ENCODE measurements at places on chromosomes 4 and X.

DNA sequence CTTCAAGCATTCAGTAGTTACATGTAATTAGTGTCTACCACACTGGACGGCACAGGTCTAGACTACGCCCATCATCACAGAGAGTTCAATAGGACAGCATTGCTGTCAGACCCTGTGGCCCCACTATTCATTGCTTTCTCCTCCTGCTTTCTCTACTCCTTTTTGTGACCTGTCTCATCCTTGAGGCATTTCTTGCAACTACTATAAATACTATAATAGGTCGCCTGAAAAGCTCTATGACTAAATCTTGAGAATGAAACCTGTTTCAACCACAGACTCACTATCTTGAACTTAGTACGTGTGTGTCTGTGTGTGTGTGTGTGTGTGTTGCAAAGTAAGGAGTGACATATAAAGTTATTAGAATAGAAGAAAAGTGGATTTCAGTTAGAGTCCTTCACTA lies 252.9 kb upstream of the KLF3 start:
- no peak for DNase-seq

DNA sequence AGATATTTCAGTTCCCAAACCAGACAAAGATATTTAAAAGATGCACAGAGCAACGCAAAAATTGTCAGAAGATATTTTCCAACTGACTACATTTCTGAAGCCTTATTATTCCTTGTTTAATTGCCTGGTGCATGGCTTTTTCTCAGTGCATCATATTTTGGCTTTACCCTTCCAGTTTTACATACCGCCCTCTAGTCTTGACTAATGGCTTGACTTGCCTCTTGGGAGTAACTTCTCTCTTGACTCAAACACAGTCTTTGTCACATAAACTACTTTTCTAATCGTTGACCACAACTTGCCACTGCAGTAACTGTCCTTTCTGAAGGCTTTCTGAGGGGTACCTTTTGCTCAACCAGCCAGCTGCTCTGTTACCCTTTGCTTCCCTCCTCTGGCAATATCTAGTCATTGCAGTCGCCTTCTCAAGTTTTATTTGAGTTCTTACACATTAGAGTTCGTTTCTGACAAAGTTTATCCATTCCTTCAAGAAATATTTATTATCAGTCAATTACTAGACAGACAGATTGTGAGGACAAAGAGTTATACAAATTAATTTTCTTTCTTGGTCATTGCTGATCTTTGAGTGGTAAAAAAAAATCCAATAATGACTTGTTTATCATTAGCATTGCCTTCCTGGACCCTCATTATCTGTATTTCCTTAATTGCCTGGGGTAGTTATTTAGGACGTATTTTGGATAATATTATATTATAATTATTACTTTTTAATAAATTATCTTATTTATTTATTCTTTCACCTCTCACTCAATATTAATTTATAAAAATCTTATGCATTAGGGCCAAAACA lies 506.9 kb upstream of the PCDH10 start:
- peak; percentile 61 for DNase-seq

DNA sequence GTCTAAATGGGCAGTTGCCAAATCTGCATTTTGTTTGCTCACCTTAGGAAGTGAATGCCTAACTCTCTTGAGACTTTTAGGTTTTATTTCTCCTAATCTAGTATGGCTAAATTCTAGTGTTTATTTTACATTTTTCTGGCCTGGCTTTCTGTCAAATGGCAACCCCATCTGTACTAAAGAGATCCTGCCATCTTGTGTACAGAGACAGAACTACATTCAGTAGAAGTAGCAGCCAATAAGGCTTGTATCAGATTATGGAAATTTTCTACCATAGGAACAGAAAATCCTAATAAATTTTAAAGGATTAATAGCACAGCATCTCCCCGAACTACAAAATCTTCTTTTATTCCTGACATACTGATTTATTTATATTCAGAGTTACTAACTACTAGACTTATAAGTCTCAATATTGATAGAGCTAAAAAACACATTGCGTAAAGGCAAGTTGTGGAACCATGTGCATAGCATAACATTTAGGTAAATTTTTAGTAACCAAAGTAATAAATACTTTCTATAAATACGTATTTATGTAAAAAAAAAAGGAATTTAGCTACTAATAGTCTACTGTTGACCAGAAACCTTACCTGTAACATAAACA lies 45.5 kb downstream of the TMEM144 start:
- DNase-seq, result peak; percentile 64

DNA sequence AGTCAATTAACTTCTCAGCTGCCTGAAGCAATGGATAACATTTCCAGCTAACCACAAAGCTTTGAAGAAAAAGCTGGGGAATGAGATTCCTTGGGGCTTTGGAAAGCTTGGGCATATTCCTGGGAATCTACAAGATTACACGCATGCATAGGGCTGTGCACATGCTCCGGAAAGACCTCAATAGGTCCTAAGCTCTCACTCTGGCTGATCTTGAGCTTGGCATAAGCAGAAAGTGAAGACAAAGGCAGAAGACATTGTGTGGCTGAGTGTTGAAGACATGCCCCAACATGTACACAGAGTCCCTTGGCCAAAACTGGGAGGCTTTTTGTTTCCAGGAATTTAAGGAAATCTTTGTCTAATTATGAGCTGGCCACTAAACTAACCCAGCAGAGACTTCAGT lies 31.2 kb downstream of the ATG4A start:
- DNase-seq, result no peak

GRCh38 chr4:98260579-98261404 lies at the start of gene RAP1GDS1:
TSS of gene RAP1GDS1 (plus strand) at chr4:98261384. CDS start at chr4:98261566, 182 bp downstream.
- peak; percentile 90 for DNase-seq

- DNase-seq, result peak; percentile 36
These were observed 74.0 kb upstream of the BCOR start for GRCh38 chrX:40171513-40172400.

GRCh38 chr4:94410678-94411206 lies 41.0 kb upstream of the PDLIM5 start:
- peak; percentile 22 for DNase-seq

DNA sequence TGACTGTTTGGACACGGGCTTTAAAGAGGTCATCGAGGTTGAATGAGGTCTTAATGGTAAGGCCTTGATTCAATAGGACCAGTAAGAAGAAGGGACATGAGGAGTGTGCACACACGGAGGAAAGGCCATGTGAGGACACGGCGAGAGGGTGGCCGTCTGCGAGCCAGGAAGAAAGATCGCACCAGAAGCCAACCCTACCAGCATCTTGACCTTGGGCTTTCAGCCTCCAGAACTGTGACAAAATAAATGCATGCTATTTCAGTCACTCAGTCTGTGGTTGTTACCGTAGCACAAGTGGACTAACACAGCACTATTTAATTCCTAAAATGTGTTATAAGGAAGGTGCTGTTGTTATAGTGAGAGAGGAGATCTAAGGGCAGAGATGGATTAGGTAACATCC lies 468.6 kb upstream of the FAT1 start:
- no peak for DNase-seq

- DNase-seq, result no peak
These were observed 41.0 kb downstream of the LDB2 start for GRCh38 chr4:16857425-16857824.

- DNase-seq, result peak; percentile 54
These were observed 9.1 kb downstream of the LAMTOR3 start for GRCh38 chr4:99885063-99885664.

DNA sequence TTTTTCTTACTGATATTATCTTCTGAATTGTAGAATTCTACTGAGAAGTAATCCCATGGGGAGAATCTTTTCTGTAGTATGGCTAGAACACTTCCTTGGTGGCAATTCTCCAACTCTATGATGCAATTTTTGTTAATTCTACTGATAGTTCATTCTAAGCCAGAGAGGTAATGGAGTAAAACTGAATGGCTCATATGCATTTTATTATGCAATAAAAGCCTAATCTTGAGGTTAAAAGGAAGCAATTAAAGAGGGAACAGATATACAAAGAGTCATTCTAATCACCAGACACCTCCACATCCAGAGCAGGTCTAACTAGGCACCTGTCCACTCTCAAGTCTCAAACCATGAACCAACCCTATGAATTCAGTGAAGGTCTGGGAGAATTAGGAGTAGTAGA lies 9.7 kb downstream of the RAP2C start:
- no peak for DNase-seq

DNA sequence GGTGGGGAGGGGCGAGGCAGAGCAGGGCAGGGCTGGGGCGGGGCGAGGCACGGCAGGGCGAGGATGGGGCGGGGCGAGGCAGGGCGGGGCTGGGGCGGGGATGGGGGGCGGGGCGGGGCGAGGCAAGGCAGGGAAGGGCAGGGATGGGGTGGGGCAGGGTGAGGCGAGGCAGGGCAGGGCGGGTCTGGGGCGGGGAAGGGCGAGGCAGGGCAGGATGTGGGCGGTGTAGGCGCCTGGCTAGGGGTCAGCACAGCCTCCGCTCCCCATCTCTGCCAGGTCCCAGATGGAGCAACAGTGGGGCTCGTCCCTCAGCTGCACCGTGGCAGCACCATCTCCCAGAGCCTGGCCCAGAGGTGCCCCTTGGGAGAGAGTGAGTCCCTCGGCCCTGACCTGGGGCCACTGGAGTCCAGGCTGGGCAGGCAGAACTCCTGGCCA lies 4.2 kb upstream of the SRPK3 start:
- DNase-seq, result no peak

DNA sequence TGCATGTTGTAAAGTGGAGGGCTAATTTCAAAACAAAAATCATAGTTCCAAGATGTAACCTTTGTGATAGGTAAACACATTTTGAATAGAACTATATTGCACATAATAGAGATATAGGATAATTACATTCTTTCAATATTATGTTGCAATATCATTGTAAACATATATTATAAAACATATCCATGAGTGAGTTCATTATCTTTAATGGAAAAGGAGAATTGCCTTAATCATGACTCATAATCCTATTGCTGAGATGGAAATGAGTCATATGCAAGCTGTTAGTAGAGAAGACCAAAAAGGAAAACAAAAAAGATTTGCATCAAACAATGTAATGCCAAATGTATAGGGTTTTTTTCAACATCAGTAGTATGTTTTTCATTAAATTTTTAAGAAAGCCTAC lies 73.7 kb upstream of the WDR44 start:
- DNase-seq, result peak; percentile 62

DNA sequence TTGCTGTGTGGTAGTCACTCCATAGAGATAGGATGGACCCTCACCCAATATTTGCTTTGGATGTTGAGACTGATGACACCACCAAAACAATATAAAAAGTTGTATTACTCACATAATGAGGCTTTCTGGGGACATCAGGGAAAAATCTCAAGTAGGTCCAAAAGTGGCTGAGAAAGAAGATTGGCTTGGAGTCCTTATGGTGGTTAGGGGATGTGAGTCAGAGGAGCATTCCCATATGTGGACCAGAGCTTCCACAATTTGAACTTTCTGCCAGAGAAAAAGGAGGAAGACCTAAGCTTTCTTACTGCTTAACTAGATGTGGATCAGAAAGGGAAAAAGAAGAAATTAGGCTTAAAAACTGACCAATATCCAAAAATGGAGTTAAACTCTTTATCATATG lies 460.5 kb downstream of the SH3BGRL start:
- DNase-seq, result no peak

GRCh38 chr4:99637174-99637573 lies 20.5 kb downstream of the C4orf54 start:
- no peak for DNase-seq

DNA sequence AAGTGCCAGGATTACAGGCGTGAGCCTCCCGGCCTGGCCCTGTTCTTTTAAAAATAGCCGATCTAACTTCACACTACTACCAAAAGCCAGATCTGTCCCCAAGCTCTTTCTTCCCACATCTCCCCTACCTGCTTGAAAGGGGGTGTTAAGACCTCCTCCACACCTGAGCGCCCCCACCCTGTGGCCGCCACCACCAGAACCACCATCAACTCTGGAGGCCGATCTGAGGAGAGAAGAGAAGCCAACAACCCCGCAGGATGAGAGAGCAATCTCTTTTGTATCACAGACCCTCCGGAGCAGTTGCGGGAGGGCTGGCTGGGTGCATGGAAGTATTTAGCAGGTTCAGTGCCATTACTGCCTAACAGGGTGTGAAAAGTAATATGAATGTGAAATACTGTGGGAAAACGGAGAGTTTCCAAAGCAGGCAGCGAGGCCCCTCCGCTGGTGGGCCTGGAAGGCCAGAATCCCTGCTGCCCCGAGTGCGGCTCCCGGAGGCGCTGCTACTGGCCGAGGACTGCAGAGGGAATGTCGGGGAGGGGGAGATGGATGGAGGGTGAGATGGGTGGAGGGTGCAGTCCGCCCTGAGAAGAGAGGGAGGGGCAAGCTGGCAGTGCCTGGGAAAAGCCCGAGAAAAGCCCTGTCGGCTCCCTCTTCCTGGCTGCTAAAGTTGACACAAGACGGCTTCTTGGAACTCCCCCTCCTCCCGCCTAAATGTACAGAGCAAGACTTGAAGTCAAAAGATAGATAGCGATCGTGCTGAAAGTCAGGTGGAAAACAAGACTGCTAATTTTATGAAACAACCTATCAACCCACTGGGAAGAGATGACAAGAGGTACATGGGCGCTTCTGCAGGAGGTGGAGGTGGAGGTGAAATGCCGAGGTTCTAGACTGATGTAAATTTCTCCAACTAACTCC lies 22.3 kb downstream of the HAND2 start:
- DNase-seq, result no peak

DNA sequence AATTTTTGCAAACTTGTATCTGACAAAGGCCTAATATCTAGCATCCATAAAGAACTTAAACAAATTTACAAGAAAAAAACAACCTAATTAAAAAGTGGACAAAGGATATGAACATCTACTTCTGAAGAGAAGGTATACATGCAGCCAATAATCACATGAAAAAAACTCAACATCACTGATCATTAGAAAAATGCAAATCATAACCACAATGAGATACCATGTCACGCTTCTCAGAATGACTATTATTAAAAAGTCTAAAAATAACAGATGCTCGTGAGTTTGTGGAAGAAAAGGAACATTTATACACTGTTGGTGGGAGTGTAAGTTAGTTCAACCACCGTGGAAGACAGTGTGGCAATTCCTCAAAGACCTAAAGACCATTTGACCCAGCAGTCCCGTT lies 24.0 kb downstream of the CEP44 start:
- no peak for DNase-seq

GRCh38 chrX:145821898-145822571 lies 4.4 kb downstream of the SLITRK2 start:
- no peak for DNase-seq

- DNase-seq, result no peak
These were observed 286.8 kb upstream of the VCX3A start for GRCh38 chrX:6821730-6822129.

DNA sequence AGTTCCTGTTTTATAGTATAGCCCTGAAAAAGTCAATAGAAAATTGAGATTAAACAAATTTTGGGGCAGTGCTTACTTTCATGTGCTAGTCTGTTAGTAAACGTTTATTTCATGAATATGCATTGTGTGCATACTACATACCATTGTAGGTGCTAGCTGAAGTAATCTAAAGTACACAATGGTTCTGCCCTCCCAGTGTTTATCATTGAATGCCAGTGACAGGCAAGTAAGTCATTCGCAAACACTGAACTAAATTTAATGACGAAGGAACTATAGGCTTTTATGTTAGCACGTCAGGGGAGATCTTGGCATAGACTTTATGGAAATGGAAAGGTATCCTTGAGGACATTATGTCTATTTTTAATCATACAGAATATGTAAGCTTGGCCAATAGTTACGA lies 426.9 kb upstream of the EPHA5 start:
- DNase-seq, result peak; percentile 93

GRCh38 chr4:80237992-80238391 lies 28.5 kb upstream of the FGF5 start:
- peak; percentile 75 for DNase-seq

- DNase-seq, result no peak
These were observed 20.6 kb upstream of the CRMP1 start for GRCh38 chr4:5913454-5913853.

- DNase-seq, result no peak
These were observed 3.4 kb downstream of the HEPH start for GRCh38 chrX:66167431-66167830.

GRCh38 chr4:46850026-46850425 lies 59.0 kb downstream of the COX7B2 start:
- DNase-seq, result no peak

Data from PC-3 (cell line).